Uterine smooth muscle cell (primary cell): ENCODE measurements at places on chromosomes 1 and 21. TPM values are rescaled to one million over a fixed set of nuclear protein-coding genes. Genes with fewer than 3 reads are reported as not detected.

Gene S100A1
- not detected in 2 replicates for total RNA-seq

Gene CD1E
- total RNA-seq = not detected in 2 replicates

Gene KCND3
- total RNA-seq = under 0.01 and 0.25 TPM in 2 replicates

Gene FASLG
- not detected in 2 replicates for total RNA-seq

Gene LCE1C
- not detected in 2 replicates for total RNA-seq

Gene SLAMF1
- not detected in 2 replicates for total RNA-seq

Gene SLC35F3
- 0.12 and 0.22 TPM in 2 replicates for total RNA-seq

Gene AGT
- 0.22 and 0.50 TPM in 2 replicates for total RNA-seq

Gene SYDE2
- total RNA-seq = 8.4 and 12.7 TPM in 2 replicates

Gene FCGR3B
- total RNA-seq = not detected in 2 replicates
